Stomach (tissue), 19 donors: ENCODE measurements at places on chromosomes 4 and X.
A peak's percentile ranks its signal among the peaks of the same experiment; 100 is the strongest.

DNA sequence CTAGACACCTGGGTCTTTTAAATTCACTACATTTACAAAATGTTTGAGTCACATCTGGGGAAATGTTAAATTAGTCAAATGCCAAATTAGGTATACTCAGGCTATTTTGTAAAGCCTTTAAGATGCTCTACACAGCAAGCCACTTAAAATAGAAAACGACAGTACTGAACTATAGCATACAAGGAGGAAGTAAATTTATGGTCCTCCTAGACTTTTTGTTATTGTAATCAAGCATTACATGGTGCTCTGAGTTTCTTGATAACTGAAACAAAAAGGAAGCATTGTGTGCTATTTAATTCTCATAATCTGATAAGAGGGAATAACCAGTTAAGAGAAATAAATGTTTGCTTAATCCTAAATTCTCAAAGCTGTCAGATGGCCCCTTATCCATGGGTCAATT is 46.2 kb downstream of the SLC9A7 start:
- no peak for DNase-seq

- no peak for DNase-seq
Measured at GRCh38 chr4:67871867-67872266, 11.9 kb downstream of the TMPRSS11D start.

- no peak for DNase-seq
Measured at GRCh38 chr4:7557456-7557855, 122.7 kb upstream of the PSAPL1 start.

DNA sequence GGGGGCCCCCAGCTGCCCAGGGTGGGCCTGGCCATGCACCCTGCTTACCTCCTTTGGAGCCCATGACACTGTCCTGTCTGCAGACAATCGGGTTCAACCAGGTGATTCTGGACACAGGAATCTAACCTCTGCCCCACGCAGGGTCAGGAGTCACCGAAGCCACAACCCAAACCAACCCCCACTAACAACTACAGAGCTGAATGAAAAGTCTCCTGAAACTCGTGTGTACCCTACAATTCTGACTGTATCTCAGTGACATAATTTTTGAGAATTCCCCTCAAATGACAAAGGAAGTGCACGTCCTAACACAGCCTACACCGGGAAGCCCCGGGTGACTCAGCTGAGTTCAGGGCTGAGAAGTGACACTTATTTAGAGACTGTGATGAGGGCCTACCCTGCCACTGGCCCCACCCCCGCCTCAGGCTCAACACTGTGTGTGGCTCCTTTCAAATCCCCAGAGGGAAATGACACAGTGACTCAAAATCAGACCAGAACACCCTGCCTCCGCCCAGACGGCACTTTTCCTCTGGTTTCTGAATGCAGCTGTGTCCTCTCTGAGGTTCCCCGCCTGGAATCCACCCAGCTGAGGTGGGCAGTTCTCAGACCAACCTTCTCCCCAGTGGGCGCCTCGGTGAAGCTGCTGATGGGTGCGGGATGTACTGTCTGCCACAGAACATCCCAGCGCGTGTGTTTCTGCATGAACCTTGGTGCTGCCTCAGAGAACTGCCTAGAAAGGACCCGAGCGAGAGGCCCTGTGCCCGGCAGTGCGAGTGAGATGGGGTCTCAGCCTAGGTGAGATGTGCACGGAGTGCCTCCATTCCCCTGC is 9.9 kb downstream of the TNIP2 start:
- peak; percentile 63 for DNase-seq

GRCh38 chr4:39227906-39228305 is 45.6 kb downstream of the WDR19 start:
- no peak for DNase-seq

DNA sequence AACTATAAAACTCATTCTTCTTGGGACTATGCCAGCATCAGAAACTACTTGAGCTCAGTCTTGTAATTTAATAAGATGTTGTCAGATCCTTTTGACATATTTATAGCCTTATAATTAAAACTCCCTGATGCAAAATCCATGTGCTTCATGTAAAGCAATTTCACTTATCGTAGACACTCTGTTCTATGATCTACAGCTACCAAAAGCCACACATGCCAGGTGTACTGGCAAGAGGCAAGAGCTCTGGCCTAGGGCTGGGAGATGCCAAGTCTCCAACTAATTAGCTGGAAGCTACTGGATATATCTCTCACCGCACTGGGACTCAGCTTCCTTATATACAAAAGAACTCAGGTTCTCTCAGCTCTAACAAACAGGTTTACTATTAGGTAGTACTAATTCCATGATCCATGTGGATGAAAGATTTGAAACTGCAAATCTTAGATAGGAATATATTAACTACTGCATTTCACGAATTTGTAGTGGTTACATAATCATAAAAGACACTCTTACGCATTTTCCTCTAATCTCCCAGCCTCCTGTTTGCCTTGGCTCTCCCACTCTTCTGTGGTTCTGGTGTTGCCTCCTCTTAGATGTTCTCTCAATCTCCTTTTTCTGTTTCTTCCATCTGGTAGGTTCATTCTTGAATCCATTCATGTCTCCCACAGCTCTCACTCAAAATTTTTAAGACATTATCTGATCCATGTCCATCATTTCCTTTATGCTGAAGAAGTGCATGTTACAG is 103.0 kb downstream of the HHIP start:
- DNase-seq: no peak

GRCh38 chrX:110414273-110414672 is 55.6 kb downstream of the RTL9 start:
- DNase-seq: no peak

DNA sequence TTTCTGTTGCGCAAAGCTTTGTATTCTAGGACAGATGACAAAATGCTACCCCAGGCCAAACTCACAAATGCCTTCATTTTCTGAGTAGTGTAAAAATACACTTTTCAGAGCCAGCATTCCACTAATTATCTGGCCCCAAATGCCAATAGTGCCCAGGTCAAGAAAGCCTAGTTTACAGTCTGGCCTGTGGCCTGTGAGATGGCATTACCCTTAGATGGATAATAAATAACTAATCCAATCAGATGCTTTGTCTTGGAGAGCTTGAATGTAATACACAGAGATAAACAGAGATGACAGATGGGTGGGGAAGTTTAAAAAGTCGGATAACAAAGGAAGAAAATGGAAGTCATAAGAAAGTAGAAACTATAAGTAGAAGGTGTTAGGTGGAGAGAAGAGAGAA is 264.6 kb upstream of the FTHL17 start:
- no peak for DNase-seq

- no peak for DNase-seq
Measured at GRCh38 chrX:109274806-109275205, 207.1 kb downstream of the GUCY2F start.

- no peak for DNase-seq
Measured at GRCh38 chrX:33065415-33065814, 145.9 kb downstream of the DMD start.

- DNase-seq: no peak
Measured at GRCh38 chr4:165343353-165344191, 16.1 kb downstream of the MSMO1 start.

DNA sequence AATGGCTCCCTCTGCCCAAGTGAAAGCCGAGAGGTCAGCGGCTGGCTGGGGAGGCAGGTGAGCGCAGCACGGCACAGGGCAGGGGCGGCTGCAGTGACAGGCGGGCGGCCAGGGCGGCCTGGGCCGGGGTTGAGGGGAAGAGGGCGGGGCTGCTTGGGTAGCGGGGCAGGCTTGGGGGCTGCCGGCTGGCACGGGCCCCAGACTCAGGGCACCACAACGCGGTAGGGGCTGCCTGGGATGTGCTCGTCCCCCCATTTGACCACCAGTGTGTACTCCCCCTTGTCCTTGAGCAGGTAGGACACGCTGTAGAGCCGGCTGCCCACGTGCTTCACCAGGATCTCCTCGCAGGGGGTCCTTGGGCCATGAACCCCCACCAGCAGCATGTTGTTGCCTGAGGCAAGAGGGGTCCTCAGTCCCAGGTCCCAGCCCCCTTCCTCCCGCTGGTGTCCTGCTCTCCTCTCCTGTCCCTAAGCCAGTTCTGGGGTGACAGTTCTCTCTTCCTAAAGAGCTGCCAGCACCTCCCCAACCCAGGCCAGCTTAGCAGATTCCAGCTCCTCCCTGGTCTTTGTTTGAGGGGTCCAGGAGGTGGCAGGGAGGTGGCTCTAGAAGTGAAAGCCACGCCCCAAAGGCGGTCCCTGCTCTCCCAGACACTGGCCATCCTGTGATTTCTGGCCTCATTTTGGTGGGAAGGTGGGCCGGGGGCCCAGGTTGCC is 25.6 kb downstream of the FLNA start:
- DNase-seq: no peak

DNA sequence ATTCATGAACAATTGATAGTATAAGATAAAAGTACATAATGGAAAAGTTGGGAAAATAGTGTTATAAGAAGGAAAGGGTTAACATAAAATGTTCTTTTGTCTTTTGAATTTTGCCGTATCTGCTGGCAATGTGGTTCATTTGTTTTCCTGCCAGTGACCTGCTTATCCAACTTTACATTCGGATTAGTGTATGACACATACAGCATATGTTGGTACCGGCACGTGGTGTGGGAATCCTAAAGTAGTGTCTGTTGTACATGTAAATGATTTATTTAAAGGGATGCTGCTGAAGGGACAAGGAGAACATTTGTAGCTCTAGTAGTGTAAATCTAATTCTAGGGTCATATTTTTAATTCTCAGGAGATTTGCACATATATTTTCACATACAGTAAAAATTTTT is 11.5 kb downstream of the RAB9A start:
- DNase-seq: no peak

GRCh38 chr4:73445383-73446335 is 9.6 kb downstream of the AFP start:
- DNase-seq: no peak

GRCh38 chr4:150078579-150079080 is 385 bp downstream of the DCLK2 start:
- peak; percentile 80 for DNase-seq

DNA sequence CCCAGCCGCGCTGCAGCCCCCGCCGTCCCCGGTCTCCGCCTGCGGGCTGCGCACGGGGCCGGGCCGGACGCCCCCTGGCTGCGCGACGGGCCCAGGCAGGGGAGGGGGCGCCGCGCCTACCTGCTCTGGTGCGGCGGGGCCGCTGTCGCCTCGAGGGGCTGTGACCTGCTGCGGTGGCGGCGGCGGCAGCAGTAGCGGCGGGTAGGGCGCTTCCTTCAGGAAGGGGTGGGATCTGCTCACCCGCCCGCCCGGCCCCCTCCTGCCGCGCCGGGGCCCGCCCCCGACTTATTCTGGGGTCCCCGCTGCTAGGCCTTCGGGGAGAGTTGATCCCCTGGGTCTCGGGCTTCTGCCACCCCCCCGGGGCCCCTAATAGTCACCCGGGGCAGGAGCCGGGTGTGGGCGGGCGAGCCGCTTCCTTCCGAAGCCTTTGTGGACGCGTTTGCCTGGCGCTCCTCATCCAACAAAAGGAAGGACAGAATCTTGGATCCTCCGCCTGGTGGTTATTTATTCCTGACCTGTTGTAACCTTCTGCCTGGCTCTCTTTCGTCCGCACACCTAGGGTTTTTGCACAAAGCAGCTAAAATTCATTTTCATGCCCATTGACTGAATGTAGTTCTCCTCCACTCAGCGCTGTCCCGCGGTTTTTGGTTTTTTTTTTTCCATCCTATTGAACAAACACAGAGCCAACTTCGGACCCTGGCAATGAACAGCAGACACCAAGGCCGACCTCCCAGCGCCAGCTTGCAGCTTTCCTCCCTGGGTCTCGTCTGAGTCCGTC is at the start of gene TMEM150C:
Gene TMEM150C, minus strand, starts transcription at position 203 of the 778 bp plus-strand sequence. CDS start 57,331 bp downstream, outside the sequence.
- no peak for DNase-seq

- peak; percentile 33 for DNase-seq
Measured at GRCh38 chrX:154096140-154097002, 1.1 kb downstream of the MECP2 start.

DNA sequence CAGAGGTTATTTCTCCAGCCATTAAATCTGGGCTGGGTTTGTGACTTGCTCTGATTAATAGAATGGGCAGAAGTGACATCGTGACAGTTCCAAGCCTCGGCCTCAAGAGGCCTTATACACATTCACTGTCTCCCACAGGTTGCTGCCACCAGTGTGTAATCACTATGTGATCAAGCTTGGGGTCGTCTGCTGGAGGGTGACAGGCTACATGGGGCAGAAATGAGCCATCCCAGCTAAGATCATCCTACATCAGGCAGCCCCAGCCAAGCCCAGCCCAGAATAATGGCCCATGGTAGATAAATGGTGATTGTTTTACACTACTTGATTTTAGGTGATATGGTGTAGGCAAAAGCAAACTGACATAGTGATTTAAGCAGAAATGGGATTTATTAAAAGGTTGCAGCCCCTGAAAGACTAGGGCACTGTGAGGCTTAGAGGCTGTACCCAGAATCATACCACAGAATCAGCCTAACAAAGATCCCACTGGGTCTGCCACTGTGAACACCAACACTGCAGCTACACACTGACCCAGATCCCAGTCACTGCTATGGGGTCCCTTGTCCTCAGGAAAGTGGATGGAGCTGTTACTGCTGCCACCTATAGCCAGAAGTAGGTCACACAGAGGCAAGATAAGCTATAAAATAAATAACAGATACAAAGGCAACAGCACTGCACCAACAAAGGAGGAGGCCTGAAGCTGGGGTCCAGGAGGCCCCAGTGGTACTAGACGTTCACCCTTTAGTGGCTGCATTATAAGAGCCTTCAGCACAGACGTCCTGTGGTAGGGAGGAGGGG is 159.6 kb upstream of the RBPJ start:
- peak; percentile 64 for DNase-seq

DNA sequence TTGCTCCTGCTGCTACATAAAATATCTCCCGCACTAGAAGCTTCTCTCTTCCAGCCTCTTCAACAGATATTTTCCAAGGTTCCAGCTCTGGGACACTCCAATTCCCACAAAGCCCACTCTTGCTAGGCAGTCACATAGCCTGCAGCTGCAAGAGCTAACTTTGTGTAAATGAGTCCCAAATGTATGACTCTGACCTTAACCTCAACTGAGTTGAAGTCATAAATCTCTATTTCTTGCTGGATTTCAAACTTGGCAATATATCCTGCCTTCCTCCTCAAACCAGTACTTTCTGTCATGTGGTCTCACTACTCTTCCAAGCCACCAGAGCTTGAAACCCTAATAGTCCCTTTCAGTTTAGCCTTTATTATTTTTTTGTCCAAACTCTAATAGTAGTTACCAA is 315.4 kb upstream of the GRIA3 start:
- DNase-seq: peak; percentile 30

DNA sequence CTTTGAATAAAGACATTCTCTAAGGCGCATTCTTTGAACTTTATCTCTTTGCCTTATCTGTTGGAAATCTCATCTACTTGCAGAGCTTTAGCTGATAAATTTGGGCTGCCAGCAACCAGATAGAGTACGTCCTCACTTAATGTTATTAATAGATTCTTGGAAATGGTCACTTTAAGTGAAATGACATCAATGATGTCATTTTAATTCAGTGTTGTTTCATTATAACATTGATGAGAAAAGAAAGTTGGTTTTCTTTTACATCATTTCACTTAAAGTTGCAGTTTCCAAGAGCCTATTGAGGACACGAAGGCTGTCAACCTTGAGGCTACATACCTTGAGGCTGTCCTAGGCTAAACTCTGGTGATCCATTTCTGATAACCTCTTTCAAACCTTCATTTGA is 9.3 kb downstream of the TMEM165 start:
- no peak for DNase-seq
